ENCODE measurements at places on chromosomes 13 and 19. TPM values are rescaled to one million over a fixed set of nuclear protein-coding genes. Genes with fewer than 3 reads are reported as not detected.

The CABP5 gene
- total RNA-seq, result not detected

The ZNF541 gene
- 0.42 TPM for total RNA-seq

The PGLYRP2 gene
- not detected for total RNA-seq

The CNN1 gene
- total RNA-seq, result 17.0 TPM

The SULT2A1 gene
- not detected for total RNA-seq

The LGALS4 gene
- total RNA-seq, result 0.87 TPM

The SIGLEC5 gene
- not detected for total RNA-seq

The NPHS1 gene
- 1.0 TPM for total RNA-seq

The PPM1N gene
- 15.2 TPM for total RNA-seq

The POU2F2 gene
- total RNA-seq, result 2.4 TPM

The DAZAP1 gene
- 194 TPM for total RNA-seq

The TBXA2R gene
- total RNA-seq, result 0.82 TPM

The FAM124A gene
- 84.1 TPM for total RNA-seq

The ACP5 gene
- total RNA-seq, result 12.4 TPM

The DHRS12 gene
- total RNA-seq, result 4.3 TPM

The SMAD9 gene
- 1.3 TPM for total RNA-seq

The ZNF577 gene
- 37.7 TPM for total RNA-seq

The MEGF8 gene
- total RNA-seq, result 40.5 TPM

The MLLT1 gene
- 23.4 TPM for total RNA-seq

The RFPL4A gene
- not detected for total RNA-seq

The IQCN gene
- total RNA-seq, result 0.35 TPM

The ERCC5 gene
- 33.0 TPM for total RNA-seq

The RDH8 gene
- not detected for total RNA-seq

The LRG1 gene
- 0.54 TPM for total RNA-seq

The GDF15 gene
- 15.7 TPM for total RNA-seq

The CD70 gene
- 7.3 TPM for total RNA-seq

The FCAR gene
- total RNA-seq, result not detected

The EMP3 gene
- total RNA-seq, result 6.0 TPM

The TNNT1 gene
- 51.4 TPM for total RNA-seq

The ZNF726 gene
- total RNA-seq, result 0.58 TPM

The CERS1 gene
- total RNA-seq, result 11.7 TPM

The ZNF266 gene
- total RNA-seq, result 13.9 TPM

The CYP4F2 gene
- not detected for total RNA-seq

The CLEC4G gene
- 0.52 TPM for total RNA-seq

The CEBPA gene
- 5.0 TPM for total RNA-seq

The SYCN gene
- total RNA-seq, result not detected

The ATCAY gene
- 45.7 TPM for total RNA-seq

The CFD gene
- 3.5 TPM for total RNA-seq

The SOX21 gene
- 3.5 TPM for total RNA-seq

All from GM23338 (cell line).